A172 (cell line): ENCODE measurements at places on chromosomes 3 and 15.

DNA sequence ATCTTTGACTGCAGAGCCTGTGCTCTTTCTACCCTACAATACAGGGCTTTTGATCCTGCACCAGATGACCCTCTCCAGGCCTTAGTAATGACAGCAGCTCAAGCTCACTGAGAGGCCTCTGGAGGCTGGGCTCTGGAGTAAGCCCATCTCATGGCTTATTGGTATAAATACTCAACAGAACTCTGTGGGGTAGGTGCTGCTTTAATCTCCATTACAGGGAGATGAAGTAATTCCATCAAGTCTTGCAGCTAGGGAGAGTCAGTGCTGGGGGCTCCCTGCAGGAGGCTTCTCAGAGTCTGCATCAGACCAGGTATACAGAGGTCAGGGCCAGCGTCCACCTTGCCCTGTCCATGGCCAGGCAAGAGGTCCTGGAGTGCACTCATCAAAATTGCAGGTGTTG lies 89.2 kb upstream of the SLC6A11 start:
- DNase-seq, result no peak

GRCh38 chr3:51703068-51703760 lies 3.7 kb upstream of the GRM2 start:
- no peak for DNase-seq

DNA sequence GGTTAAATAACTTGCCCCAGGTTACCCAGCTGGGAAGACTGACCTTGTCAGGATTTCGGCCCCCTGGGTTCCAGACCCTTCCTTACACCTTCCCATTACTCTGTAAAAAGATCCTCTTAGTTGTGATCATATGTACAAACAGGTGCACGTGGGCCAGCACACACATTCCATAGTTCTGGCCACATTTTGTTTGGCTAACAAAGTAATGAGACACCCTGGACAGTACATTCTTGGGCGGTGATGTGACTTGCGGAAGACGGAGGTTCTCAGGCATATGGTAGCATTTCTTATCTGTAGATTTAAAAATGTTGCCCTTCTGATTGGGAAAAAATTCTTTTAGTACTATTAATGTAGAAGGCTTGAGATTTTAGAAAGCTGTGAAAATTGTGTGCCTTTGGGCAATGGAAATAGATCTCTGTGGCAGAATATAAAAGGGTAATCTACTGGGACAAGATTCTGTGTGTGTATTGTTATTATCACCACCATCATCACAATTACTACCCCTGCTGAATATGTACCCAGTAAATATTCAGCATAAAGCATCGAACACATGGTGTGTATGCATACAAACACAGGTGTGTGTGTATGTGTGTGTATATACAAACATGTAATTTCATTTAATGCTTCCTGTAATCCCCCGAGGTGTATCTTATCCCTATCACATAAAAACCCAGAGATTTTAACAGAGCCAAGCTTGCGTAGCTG lies 205.4 kb upstream of the UBE2E1 start:
- peak; percentile 95 for DNase-seq

- no peak for DNase-seq
Measured at GRCh38 chr15:29003191-29003839, 117.5 kb downstream of the APBA2 start.

- DNase-seq, result no peak
Measured at GRCh38 chr3:69540706-69541581, 155.1 kb upstream of the FRMD4B start.

- DNase-seq, result no peak
Measured at GRCh38 chr3:16888785-16889607, 4.2 kb downstream of the PLCL2 start.
